ENCODE measurements at places on chromosomes 3 and 15.

- DNase-seq: no peak
Measured at GRCh38 chr3:3737531-3737930, 61.7 kb upstream of the LRRN1 start.

DNA sequence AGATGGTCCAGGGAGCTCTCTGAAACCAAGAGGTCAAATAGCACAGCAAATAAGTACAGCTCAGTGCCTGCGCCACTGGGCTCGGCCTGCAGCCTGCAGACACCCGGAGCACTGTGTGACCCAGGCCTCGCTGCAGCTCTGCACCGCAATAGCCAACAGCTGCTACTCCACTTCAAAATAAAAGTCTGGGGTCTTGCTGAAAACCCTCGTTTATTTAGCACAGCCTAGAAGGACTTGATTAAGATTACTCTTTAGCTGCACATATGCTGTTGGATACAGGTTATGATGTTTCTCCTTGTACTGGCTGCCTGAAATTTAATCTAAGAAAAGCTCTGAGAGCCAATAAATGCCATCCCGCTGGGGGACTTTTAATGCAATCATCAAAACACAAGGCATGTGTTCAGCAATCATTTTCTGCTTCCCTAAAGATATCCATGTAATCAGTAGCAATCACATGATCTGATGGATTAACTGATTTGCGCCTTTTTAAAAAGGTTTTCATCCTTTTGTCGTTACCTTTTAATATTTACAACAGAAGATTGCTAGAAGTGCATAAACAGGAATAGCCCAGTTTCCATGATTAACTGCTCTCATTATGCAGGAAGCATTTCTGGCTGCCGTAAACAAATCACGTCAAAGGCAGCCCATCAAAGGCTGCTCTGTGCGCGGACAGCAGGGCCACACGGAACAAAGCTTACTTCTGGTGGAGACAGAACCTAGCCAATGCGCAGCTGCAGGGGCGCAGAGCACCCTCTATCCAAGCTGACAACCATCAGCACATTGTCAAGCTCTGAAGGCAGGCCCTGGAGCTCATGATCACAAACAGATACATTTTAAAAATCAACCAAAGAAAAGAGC, 58.8 kb downstream of the CLASP2 start:
- peak; percentile 64 for DNase-seq

GRCh38 chr3:123201557-123202427, at the start of gene SEC22A:
SEC22A (plus strand) TSS chr3:123201943; CDS start chr3:123209218, 7,275 bp downstream.
- DNase-seq: peak; percentile 95

GRCh38 chr3:23567917-23568316, 237.8 kb upstream of the UBE2E1 start:
- DNase-seq: no peak

DNA sequence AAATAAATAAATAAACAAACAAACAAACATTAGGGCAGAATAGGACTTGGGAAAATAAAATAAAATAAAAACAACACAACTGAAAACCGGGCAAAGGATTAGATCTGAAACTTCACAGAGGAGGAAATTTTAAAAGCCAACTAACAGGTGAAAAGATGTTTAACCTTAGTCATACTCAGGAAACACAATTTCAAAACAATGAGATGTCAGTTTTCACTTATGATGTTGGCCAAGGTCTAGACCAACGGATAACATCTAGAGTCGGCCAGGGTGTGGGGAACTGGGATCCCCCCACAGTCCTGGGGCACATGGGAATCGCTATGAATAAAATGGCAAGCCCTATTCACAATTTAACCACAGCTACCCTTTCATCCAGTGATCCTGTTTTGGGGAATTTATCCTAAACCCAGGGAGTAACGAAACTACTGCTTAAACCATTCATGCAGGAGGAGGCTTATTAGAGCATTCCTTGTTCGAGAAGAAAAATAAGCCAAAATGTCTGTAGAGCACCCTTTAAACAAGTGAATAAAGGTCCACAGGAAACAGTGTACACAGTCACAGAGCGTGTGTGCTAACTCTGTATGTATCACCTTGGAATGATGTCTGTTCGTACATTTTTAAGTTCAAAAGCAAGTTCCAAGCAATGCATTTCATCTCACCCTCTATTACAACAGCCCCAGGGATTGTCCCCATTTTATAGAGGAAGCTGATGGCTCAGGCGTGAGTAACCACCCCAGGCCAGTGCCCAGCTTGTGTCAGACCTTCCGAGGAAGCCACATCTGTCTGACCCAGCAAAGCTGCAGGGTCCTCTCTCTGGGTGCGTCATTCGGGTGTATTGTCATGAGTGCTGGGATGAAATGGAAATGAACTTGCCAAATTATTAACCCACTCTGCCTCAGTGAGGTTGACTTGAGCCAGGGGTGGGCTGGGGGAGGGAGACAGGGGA, 6.3 kb upstream of the ANPEP start:
- DNase-seq: no peak

- DNase-seq: no peak
Measured at GRCh38 chr3:4584456-4585249, 91.5 kb downstream of the ITPR1 start.

DNA sequence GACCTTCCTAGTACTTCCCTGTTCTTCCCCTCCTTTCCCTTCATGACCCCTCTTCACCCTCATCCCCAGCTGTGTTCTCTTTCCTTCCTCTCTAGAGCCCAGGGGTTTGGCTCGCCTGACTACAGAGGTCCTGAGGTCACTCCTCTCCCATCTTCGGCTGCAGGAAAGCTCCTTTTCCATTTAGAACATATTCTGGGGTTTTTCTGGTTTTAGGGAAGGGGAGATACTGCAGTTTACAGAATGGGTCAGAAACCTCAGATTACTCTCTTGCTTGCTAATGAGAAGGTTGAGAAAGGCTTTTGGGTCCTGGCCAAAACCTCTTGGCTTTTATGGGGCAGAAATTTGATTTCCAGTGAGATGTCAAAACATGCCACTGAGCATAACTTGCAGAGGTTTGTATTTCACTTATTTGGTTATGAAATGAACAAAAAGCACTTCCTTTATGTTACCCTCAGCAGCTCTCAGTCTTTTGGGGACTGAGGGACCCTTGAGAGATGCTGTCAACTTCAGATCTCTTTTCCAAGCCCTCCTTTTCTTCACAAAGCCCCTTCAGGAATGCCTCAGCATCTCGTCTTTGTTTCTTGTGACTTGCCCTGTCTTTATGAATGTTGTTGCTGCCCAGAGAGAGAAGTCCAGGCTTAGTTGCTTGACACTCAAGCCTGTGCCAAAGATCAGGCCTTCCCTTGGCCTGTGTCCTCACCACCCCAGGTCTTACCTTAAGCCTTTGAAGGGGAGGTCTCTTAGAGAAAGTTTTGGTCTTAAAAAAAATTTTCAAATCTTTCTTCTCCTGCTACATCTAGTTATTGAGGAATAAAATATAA, 121.7 kb upstream of the TPM1 start:
- DNase-seq: no peak

GRCh38 chr15:100215031-100215842, 126.5 kb downstream of the ADAMTS17 start:
- DNase-seq: no peak

- no peak for DNase-seq
Measured at GRCh38 chr3:37726525-37727290, 135.0 kb upstream of the CTDSPL start.

GRCh38 chr3:61803983-61804382, 242.6 kb downstream of the PTPRG start:
- no peak for DNase-seq

- no peak for DNase-seq
Measured at GRCh38 chr3:9550999-9551398, 2.6 kb downstream of the LHFPL4 start.

DNA sequence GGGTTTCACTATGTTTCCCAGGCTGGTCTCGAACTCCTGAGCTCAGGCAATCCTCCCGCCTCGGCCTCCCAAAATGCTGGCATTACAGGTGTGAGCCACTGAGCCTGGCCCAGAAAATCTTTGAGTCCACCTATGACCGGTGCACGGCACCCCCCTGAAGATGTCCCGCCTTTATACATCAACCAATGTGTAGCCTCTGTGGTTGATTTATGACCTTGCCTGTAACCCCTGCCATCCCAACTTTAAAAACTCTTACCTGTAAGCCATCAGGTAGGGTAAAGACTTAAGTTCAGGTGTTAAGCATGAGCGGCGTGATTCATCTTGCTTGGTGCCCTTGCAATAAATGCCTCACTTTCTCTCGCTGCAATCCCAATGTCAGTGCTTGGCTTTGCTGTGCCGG, 14.5 kb upstream of the CTSH start:
- no peak for DNase-seq

DNA sequence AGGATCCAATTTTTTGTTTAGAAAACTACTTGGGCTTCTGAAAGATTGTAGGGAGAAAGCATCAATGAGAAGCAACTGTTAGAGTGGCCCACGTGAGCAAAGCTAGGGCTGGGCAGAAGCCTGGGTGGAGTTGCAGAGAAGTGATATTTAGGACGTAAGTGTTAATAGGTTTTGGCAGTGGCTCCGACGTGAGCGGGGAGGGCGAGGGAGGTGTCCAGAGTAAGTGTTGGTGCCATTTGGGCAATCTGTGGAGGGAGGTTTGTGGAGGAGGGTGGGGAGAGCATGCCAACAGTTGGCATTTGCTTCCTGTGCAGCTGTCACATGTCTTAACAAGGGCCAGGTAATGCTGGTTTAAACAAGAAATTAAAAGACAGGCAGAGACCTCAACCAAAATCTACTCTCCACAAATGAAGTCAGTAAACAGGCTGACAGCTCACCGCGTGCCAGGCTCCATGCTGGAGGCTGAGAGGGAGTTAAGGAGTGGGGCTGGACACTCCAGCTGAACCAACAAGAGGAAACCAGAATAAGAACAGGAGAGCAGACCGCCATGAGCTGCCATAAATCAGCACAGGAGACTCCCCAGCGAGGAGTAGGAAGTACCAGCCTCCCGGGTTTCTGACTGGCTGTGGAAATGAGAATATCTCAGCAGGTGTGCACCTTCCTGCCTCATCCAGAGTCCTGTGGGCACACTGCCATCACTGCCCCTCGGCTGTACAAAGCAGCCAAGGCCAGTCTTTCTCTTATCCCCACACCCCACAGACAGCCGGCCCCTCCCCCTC, 232.6 kb downstream of the ABHD5 start:
- DNase-seq: no peak

DNA sequence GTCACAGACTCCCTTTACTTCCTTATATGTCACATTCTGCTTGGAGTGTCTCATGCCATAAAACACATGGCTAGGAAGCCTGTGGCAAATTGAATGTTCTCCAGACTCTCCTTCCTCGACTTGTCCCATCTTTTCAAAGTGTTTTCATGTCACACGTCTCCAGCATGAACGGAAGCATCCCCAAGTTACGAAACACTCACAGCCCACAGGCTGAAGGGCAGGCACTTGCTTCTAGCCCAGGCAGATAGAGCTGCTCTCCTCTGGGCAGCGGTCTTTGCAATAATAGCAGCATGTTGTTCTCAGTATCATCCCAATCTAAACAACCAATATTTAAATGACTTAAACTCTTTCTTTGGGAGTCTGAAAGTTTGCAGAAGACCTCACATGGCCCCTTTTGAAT, 85.3 kb upstream of the ADAMTS9 start:
- DNase-seq: no peak

GRCh38 chr15:82928711-82929110, 23.8 kb downstream of the HOMER2 start:
- no peak for DNase-seq

DNA sequence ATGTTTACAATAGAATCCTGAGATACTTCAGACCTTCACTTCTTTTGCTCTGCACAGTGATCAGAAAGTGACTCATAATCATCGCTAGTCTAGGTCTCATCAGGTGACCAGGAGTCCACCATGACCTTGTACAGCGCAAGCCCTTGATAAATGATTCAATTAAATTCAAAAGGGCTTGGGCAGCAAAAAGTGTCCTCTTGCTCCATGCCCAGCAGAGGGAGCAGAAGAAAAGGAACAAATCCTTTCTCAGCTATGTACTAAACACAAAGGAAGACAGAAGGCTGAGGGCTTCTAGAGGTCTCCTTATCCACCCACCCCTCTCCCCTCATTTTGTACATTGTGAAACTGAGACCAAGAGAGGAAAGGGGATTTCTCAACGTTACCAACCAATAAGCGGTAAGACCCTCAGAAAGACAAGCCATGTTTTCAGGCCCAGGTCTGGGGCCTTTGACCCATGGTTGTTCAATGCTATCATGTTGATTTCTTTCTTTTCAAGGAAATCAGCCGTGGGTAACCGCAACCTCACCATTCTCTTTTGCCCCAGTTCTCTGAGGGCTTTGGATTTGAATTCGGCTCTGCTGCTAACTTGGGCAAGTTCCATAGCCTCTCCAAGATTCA, 74.8 kb downstream of the AQP9 start:
- peak; percentile 8 for DNase-seq

- DNase-seq: no peak
Measured at GRCh38 chr15:57597431-57597830, 5.7 kb downstream of the MYZAP start.

DNA sequence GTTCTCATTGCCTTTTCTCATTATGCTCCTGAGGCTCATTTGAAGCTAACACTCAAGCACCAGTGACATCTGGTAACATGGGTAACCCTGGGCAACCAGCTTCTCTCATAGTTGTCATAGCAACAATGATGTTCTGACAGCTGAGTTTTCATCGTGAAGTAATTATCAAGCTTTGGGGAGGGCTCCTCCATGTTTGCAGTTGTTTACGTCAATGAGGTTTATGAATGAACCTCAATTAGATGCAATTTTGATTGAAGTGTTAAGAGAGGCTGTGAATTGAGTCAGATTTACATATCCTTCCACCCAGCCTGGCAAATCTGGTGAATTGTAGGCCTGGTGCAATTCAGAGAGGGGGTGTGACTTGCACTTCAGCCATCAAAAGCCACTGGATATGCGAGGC, 119.3 kb upstream of the CHD2 start:
- DNase-seq: peak; percentile 91

DNA sequence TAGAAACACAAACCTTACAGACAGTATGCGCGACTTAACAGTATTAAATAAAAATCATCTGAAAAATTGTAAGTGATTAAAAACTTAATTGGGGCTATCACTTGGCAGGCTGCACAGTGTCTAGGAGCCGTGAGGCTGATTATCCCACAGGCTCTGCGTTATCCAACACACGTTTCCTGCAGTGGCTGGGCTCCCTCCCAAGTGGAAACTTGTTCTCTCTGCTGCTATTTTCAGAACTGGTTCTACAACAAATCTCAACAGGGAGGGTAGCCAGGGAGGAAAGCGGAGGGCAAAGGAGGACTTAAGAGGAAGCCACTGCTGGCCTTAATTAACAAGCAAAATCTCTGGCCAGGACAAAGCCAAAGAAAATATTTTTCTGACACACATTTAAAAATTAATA, 555.2 kb downstream of the MAGI1 start:
- no peak for DNase-seq

GRCh38 chr15:65518633-65519285, 1.3 kb upstream of the DPP8 start:
- no peak for DNase-seq

- DNase-seq: no peak
Measured at GRCh38 chr3:44227632-44228031, 14.1 kb upstream of the TOPAZ1 start.

DNA sequence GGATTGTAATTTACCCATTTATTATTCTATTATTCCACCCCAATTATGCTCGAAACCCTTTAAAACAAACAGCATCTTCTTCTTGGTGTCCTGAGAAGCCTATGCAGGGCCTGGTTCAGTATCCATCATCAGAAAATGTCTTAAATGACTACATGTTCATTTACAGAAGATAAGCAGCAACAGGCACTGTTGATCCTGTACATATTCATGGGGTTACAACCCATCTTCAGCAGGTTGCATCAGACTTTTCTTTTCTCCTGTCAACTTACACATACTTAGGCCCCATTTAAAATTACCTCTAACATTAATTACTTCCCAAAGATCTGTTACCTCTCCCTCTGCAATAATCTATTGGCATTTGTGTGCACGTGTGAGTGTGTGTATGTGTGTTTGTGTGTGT, 18.9 kb downstream of the TUSC7 start:
- DNase-seq: no peak

GRCh38 chr3:140584549-140584948, 93.3 kb upstream of the TRIM42 start:
- no peak for DNase-seq
